ENCODE measurements at places on chromosomes 2 and 18. TPM values are rescaled to one million over a fixed set of nuclear protein-coding genes. Genes with fewer than 3 reads are reported as not detected.

- DNase-seq: no peak
- H3K27ac ChIP-seq: no peak overlapping the region
- H3K27me3 ChIP-seq: no peaks in the 10 kb centered on the region
- peaks cover 7% of the 10 kb centered on the region for H3K4me1 ChIP-seq
- H3K4me3 ChIP-seq: no peak overlapping the region
These were observed 63.6 kb downstream of the COX7A2L start for GRCh38 chr2:42297322-42297936.

MALT1 gene
- total RNA-seq: 28.8 TPM

CHRNA1 gene
- total RNA-seq: 0.57 TPM

GRCh38 chr18:27966881-27967280 lies 210.0 kb downstream of the CDH2 start:
- no peak overlapping the region for H3K4me3 ChIP-seq
- peaks cover 34% of the 10 kb centered on the region for H3K4me1 ChIP-seq
- H3K27me3 ChIP-seq: no peaks in the 10 kb centered on the region
- no peak for DNase-seq
- peak overlapping the region; percentile 10 for H3K27ac ChIP-seq

OTOS gene
- not detected for total RNA-seq

All from osteocyte (in vitro differentiated cells).